SIG-M5 (cell line): ENCODE measurements at places on chromosomes 16 and 17.

DNA sequence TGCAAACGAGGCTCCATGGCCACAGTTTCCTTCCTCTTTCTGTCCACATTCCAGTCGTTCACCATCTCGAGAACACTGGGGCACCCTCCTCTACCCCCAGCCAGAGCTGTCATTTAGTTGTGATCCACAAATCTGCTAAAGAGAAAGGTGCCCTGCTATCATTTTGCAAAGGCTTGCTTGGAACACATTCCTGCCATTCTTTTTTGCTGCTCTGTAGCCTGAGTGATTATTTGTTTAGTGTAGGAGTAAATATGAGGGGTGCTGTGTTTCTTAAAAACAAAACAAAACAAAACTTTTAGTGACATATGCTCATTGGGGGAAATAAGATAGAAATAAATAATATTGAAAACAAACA is 166.7 kb downstream of the PRKCA start:
- no peak for DNase-seq

DNA sequence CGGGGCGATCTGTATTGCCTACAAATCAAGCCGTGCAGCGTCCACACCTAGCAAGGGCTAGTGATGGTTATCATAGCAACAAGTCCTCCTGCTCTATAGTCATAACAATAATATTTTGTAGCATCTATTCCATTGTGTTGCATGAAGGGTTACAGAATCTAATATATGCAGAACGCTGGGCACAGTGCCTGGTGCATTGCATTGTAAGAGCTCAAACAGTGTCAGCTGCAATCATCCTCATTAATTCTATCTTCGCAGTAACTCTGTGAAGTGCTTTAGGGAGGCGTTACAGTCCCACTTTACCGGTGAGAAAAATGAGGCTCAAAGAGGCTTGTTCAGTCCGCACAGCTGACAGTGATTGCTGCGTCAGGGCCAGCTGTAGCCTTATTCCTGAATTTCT is 149.4 kb downstream of the RBFOX1 start:
- no peak for DNase-seq

DNA sequence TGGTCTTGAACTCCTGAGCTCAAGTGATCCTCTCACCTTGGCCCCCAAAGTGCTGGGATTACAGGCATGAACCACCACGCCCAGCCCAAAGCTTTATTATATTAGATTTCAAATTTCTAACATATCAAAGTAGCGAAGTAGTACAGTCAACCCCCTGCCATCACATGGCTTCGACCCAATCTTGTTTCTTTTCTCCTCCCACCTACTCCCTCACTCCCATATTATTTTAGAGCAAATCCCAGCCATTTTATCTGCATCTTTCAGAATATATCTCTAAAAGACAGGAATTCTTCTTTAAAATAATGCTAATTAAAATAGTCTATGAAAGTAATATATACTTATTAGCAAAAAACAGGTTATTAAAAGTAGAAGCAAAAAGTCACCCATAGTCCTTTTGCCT is 893 bp downstream of the IGSF6 start:
- no peak for DNase-seq

DNA sequence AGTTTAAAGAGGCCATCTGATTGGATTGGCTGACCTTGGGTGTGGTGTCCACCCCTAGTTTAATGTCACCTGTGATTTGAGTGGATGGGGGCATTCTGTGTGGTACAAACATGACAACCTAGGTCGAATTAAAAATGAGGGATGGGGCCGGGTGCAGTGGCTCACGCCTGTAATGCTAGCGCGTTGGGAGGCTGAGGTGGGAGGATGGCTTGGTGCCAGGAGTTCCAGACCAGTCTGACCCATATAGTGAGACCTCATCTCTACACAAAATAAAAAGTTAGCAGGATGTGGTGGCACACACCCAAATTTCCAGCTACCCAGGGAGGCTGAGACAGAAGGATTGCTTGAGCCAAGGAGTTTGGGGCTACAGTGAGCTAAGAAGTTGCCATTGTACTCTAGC is 14.4 kb downstream of the CNTROB start:
- no peak for DNase-seq

- DNase-seq: no peak
Observed at GRCh38 chr17:62892061-62892675, 73.9 kb upstream of the TANC2 start.

- DNase-seq: no peak
Observed at GRCh38 chr16:81515281-81515680, 70.7 kb downstream of the CMIP start.

- DNase-seq: no peak
Observed at GRCh38 chr17:35044181-35044580, 19.3 kb downstream of the RFFL start.

- no peak for DNase-seq
Observed at GRCh38 chr17:11391134-11391533, 150.1 kb downstream of the SHISA6 start.

GRCh38 chr17:78925662-78926555 is 722 bp upstream of the TIMP2 start:
- no peak for DNase-seq

GRCh38 chr16:57624806-57625500 is 3.5 kb upstream of the ADGRG1 start:
- no peak for DNase-seq

GRCh38 chr16:23964136-23964535 is 128.4 kb downstream of the PRKCB start:
- DNase-seq: no peak

DNA sequence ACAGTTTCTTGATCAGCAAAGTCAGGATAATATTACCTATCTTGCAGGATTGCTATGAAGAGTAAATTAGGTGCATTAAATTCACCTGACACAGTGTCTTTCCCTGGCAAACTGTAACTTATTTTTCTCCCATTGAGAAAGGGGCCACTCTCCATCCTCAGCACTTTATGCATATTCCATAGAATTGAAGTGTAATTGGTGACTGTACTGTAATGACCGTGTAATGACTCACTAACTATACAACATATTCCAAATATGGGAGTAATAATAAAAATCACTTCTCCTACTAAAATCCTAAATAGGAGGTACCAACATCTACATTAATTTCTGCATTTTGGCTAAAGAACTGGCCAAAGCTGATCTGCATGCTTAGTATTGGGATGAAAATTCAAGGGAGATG is 141.9 kb upstream of the NOG start:
- DNase-seq: no peak

GRCh38 chr17:17172001-17172939 is 33.9 kb downstream of the PLD6 start:
- no peak for DNase-seq

DNA sequence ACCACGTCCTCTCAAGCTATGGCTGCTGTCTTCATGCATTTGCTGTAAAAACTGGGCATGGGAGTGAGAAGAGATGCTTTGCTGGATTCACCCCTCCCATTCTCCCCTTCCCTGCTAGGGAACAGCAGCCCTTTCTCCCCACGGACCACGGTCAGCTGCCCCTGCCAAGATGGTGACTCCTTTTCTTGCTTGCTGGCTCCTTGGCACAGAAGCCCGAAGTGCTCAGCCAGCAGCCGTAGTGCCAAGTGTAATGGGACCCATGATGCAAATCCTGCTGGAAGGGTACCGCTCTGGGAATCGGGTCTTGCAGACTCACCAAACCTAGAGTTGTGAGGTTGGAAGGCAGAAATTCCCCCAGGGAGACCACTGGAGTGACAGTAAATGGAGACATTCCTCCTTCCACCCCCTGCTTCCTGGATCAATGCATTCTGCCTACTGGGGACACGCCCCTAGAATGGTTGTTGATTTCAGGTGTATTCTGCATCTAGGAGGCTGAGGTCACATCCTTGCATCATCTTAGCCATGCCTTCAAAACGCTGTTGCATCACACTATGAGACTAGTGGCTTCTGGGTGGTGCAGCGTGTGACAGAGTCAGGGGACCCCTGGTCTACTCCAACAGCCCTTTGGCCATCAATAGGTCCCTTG is 63.0 kb upstream of the CBX4 start:
- no peak for DNase-seq

GRCh38 chr17:31825961-31826691 is 32.9 kb downstream of the COPRS start:
- DNase-seq: no peak

GRCh38 chr17:68143425-68143824 is 104.4 kb upstream of the AMZ2 start:
- DNase-seq: no peak

DNA sequence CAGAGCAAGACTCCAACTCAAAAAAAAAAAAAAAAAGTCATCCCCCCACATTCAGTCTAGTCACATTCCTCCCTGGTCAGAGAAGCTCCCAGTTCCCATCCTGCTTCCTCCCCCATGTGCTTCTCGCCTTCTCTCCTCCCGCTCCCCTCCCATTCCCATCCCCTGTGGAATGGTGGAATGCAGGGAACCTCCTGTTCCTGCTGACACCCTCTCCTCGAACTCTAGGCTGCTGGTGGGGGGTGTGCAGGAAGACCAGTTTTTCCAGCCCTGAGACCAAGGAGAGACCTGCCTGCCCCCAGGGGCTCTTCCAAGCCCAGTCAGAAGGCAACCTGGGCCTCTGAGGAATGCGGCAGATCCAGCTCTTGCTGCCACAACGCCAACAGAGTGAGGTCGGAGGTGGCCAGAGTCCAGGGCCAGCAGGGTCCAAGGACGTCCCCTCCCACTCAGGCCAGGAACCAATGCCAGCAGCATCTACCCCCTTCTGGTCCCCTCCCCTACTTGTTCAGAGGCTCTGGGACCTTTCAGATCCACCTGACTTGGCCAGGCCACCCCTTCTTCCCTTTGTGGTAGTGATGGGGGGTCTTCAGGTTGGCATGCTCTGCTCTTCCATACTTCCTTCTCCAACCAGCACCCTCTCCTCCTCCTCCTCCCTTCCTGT is 39.3 kb upstream of the TAC4 start:
- DNase-seq: no peak

GRCh38 chr17:8226536-8227237 is 16.3 kb upstream of the AURKB start:
- no peak for DNase-seq

GRCh38 chr16:68636064-68636560 is 9.0 kb upstream of the CDH3 start:
- no peak for DNase-seq

- DNase-seq: no peak
Observed at GRCh38 chr17:19461681-19462080, 50.6 kb downstream of the RNF112 start.

GRCh38 chr16:23298290-23298915 is 3.7 kb upstream of the SCNN1B start:
- DNase-seq: no peak

DNA sequence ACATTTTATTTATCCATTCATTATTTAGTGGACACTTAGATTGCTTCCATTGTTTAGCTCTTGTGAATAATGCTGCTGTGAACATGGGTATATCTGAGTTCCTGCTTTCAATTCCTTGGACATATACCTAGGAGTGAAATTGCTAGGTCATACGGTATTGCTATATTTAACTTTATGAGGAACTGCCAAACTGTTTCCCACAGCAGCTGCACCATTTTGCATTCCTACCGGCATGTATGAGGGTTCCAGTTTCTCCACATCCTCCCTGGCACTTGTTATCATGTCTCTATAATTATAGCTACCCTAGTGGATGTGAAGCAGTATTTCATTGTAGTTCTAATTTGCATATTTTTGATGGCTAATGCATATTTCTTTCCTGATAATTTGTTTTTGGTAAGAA is 23.7 kb upstream of the DRG2 start:
- no peak for DNase-seq

- no peak for DNase-seq
Observed at GRCh38 chr17:7435676-7436555, 681 bp downstream of the TMEM102 start.

DNA sequence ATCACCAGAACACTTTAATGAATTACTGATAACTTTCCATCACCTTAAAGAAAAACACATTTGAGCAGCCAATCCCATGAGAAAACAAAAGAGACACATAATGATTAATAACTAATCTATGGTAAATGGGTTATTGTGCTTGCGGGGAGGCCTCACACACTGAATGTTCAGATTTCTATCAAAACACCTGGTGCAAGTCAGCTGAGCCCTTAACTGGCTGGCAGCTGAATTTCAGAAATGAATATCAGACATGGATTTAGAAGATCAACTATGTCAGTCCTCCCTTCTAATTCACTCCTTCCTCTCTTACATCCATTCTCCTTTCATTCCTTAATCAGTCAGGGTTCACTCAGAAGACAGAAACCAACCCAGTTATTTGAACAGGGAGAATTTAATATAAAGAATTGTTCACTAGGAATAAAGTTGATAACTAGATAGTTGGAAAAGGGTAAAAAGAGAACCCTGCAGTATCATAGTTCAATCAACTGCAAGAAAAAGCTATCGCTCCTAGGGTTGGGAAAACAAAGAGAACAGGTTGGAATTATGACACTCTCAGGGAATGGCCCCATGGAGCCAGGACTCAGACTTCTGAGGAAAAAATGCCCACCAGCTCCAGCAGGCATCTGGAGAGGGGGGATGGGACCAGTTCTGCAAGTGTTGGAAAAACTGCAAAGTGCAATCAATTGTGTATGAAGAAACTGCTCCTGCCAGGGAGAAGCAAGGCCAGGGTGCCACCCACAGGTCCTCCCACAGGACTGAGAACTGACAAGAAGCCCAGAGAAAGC is 577.1 kb upstream of the CDH5 start:
- no peak for DNase-seq

GRCh38 chr16:19410435-19411171 is 7.1 kb upstream of the TMC5 start:
- DNase-seq: no peak

DNA sequence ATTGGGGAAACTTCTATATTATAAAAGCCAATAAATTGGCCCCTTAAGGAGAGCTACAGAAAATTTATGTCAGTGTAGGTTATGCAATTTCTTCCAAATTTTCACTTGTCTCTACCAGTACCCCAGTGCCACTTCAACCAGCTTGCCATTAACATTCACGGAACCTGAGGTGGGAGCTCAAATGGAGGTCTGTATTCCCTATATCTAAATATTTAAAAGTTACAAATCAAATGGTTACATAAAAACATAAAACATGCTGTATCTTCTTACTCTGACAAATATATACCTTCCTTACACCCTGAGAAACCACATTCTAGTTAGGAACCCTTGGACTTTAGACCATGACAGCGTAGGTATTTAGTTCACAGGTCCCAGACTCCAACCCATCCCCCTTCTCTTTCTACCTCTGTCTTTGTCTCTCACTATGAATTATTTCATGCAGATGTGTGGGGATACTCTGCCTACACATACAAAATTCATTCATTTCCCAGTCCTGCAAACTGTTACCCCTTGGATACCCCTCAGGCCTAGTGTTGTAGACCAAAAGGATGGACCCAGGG is 127.8 kb upstream of the PMFBP1 start:
- no peak for DNase-seq
